Hematopoietic multipotent progenitor cell treated with erythropoietin and hydrocortisone succinate and interleukin-3 and kit ligand, for 17 days (in vitro differentiated cells): ENCODE measurements at places on chromosomes 2 and 18.

- DNase-seq: no peak
Measured at GRCh38 chr18:21743166-21743832, 2.7 kb downstream of the MIB1 start.

DNA sequence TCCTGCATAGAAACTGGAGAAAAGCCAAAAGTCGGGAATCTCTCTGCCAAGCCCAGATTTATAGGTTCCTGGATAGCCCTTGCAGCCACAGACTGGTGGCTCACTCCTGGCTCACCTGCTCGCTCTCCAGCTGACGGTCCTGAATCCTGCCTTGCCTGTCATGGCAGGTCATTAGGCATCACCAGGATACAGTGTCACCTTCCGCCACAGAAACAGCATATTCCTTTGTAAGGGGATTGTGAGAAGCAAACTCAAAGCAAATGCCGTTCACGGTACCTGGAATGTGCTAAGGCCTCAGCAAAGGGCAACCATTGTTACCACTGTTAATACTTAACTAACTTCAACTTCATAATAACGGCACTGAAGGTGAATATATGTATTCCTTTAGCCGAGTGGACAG is 57.1 kb upstream of the GPR45 start:
- DNase-seq: no peak

DNA sequence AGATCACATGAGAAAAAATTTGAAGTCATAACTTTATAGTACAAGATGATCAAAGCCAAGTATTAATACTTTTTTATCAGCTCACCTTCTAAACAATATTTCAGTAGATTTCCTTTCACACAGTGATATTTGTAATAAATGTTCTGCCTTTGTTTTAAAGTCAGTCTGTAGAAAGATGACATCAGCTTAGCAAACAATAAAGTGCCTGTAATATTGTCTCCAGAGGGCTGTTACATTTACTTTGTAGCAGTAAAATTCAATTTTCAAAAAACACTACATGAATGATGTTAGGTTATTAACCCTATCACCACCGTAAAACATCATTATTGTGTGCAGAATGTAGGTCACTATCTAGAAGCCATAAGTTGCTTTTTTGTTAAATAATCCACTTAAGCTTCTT is 49.6 kb downstream of the ZEB2 start:
- no peak for DNase-seq

GRCh38 chr18:27717816-27718215 is 459.1 kb downstream of the CDH2 start:
- no peak for DNase-seq

GRCh38 chr2:44680983-44681531 is 260.4 kb upstream of the SIX3 start:
- DNase-seq: no peak

GRCh38 chr2:150681120-150681804 is 193.8 kb upstream of the RND3 start:
- DNase-seq: no peak

DNA sequence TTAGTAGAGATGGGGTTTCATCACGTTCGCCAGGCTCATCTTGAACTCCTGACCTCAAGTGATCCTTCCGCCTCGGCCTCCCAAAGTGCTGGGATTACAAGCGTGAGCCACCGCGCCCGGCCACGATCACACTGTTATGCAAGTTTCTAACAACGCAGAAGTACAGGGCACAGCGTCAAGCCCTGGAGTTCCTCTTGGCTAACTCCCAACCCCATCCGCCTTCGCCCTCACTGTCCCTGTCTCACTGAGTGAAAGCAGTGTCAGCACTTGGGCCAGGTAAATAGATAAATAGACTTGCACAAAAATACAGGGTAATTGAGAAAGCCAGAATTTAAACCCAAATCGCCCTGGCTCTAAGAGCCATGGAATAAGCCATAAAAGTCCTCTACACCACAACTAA is 111.7 kb downstream of the ACVR1 start:
- DNase-seq: no peak

- no peak for DNase-seq
Measured at GRCh38 chr2:201643216-201643890, at the start of gene TMEM237. TSS of gene TMEM237 (minus strand) at chr2:201643503. CDS start at chr2:201643400, 103 bp downstream.

DNA sequence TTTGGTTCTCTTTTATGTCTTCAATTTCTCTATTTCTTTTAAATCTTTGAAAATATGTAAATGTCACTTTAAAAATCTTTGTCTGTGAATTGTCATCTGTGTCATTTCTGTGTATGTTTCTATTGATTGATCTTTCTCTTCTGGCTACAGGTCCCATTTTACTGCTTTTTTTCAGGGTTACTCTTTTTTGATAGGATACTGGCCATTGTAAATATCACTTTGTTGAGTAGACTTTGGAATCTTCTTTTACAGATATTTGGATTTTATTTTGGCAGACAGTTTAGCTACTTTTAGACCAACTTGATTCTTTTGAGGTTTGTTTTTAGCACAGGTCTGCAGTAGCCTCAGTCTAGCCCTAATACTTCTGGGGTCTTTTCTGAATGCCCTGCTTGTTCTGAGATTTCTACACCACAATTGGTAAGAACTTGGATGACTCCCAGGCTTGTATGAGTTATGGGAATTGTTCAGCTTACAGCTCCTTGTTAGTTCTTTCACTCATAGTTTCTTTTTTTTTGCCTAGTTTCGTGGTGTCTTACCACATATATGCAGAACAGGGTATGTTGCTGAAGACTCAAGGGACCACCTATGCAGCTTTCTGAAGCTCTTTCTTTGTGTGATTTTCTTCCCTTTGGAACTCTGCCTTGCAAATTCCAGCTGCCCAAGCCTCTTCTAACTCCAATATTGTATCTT is 122.2 kb downstream of the QPCT start:
- no peak for DNase-seq

- no peak for DNase-seq
Measured at GRCh38 chr2:85760371-85760770, 6.6 kb downstream of the ATOH8 start.

GRCh38 chr18:76358774-76359173 is 136.3 kb downstream of the ZNF516 start:
- no peak for DNase-seq

GRCh38 chr2:169641464-169641863 is 52.7 kb downstream of the CFAP210 start:
- no peak for DNase-seq
